ENCODE measurements at places on chromosomes 16 and 17.
A peak's percentile ranks its signal among the peaks of the same experiment; 100 is the strongest.

DNA sequence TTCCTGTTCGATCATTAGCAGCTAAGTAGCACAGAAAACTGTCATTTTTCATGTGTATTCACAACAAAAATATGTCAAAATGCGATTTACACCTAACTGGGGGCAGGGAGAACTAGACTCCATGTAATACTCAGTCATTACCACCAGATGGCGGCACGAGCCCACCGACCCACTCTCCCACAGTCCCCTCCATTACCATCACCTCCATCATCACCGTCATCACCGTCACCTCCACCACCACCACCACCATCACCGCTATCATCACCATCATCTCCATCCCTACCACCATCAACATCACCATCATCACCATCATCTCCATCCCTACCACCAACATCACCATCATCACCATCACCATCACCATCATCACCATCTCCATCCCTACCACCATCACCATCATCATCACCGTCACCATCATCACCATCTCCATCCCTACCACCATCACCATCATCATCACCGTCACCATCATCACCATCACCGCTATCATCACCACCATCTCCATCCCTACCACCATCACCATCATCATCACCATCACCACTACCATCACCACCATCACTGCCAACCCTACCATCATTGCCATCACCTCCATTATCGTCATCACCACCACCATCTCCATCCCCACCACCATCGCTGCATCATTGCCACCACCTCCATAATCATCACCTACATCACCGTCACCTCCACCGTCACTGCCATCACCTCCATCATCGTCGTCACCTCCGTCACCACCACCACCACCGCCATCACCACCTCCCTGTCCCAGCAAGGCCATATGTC is 14.4 kb downstream of the NDUFAF8 start:
- peak; percentile 73 for DNase-seq

GRCh38 chr17:17044846-17045561 is 2.7 kb downstream of the MPRIP start:
- DNase-seq = peak; percentile 28

DNA sequence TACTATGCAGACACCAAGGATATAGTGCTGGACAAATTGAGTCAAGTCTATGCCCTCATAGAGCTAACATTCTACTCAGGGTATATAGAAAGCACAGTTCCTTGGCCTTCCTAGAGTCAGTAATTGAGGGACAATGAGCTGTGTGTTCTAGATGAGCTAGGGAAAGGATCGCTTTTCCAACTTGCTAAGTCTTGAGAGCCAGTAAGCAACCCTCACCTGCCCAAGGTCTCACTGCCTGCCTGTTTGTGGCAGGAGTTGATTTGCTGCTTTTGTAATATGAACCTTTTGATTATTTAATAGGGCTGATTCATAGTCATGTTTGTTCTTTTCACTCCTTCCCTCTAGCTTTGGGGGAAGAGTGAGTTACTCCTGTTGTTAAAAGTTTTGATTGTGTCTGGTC is 6.5 kb downstream of the DDX42 start:
- DNase-seq = no peak

- peak; percentile 58 for DNase-seq
Measured at GRCh38 chr17:3558603-3559269, 1.1 kb upstream of the TRPV3 start.

- DNase-seq = no peak
Measured at GRCh38 chr17:73402466-73402865, 90.7 kb upstream of the CDC42EP4 start.

GRCh38 chr17:59038734-59039133 is 67.9 kb downstream of the TRIM37 start:
- no peak for DNase-seq

- no peak for DNase-seq
Measured at GRCh38 chr17:55390364-55390977, 31.2 kb downstream of the MMD start.

GRCh38 chr17:79365836-79366770 is 244.7 kb downstream of the RBFOX3 start:
- no peak for DNase-seq

DNA sequence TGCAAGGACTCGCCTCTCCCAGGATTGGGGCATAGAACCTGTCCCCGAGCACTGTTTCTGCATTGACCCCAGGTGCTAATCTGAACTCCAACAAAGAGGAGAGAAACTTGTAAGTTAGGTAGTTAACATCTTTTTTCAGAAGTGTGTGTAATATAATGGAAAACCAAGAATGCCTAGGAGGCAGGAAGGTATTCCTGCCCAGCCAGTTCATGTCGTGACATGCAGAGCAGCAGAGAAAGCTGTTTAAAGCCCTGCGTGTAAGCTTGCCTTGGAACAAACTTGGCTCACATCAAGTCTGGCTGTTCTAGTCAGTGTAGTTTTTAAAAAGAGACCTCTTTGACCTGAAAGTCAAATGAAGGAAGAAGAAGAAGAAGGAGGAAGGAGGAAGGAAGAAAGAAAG is 2.1 kb upstream of the GNA13 start:
- DNase-seq = no peak

DNA sequence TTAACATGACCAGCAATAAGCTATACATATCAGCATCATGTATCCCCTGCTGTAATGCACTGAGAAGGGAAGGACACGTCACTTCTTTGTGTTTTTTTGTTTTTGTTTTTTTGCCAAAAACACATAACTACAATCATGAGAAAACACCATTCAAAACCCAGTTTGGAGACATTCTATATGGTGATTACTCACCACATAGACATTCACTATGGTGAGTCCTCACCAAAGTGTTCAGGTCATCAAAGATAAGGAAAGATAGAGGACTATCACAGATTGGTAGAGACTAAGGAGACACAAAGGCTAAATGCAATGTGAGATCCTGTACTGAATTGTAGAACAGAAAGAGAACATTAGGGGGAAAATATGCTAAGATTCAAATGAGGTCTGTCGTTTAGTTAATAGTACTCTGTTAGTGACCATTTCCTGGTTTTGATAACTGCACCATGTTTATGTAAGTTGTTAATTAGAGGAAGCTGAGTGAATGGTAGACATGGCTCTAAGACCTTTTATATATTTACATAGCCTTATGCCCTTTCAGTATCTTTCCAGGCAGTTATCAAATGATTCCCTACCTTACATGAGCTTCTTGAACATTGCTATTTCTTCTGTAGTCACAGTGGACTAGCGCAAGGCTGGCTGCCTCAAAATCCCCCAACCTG is 46.6 kb downstream of the PIK3R5 start:
- no peak for DNase-seq

DNA sequence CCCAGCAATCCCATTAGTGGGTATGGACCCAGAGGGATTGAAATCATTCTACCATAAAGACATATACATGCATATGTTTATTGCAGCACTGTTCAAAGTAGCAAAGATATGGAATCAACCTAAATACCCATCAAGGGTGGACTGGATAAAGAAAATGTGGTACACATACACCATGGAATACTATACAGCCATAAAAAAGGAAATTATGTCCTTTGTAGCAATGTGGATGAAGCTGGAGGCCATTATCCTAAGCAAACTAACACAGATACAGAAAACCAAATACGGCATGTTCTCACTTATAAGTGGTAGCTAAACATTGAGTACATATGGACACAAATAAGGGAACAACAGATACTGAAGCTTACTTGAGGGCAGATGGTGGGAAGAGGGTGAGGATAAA is 2.4 kb downstream of the KRTAP2-3 start:
- no peak for DNase-seq

GRCh38 chr17:7886227-7887037 is 2.2 kb upstream of the CHD3 start:
- peak; percentile 75 for DNase-seq

GRCh38 chr17:80453998-80454556 is 22.3 kb downstream of the NPTX1 start:
- DNase-seq = no peak

DNA sequence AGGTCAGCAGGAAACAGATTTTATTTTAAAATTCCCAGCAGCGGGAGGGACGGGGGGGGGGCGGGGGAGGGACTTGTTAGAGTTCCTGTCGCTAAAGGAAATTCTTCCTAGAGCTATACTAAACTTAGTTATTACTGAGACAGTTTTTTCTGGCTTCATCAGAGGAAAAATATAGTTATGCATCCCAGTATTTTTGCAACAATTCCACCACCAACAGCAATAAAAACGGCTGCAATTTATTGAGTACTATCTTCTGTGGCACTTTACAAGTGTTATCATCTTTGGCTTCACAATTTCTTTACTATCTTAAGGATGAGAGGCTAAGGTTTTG is 6.9 kb upstream of the DHRS7B start:
- no peak for DNase-seq

DNA sequence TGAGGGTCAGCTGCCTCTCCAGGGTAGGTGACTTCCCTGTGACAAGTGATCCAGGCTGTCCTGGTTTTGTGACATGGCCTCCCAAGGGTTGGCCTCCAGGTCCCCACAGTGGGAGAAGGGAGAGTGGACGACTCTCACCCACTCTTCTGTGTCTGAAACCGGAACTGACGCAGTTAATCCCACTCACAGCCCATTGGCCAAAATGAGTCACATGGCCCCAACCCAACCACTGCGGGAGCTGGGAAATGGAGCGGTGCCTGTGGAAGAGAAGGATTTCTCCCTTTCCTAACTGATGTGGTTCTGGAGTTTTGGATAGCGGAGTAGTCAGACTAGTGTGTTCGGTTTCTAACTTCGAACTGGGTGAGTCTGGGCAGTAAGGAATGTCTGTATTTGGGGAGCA is 79.4 kb downstream of the ABCC6 start:
- no peak for DNase-seq

GRCh38 chr17:10198509-10199249 is at the start of gene GAS7:
GAS7 (minus strand) TSS chr17:10198606.
- peak; percentile 53 for DNase-seq

DNA sequence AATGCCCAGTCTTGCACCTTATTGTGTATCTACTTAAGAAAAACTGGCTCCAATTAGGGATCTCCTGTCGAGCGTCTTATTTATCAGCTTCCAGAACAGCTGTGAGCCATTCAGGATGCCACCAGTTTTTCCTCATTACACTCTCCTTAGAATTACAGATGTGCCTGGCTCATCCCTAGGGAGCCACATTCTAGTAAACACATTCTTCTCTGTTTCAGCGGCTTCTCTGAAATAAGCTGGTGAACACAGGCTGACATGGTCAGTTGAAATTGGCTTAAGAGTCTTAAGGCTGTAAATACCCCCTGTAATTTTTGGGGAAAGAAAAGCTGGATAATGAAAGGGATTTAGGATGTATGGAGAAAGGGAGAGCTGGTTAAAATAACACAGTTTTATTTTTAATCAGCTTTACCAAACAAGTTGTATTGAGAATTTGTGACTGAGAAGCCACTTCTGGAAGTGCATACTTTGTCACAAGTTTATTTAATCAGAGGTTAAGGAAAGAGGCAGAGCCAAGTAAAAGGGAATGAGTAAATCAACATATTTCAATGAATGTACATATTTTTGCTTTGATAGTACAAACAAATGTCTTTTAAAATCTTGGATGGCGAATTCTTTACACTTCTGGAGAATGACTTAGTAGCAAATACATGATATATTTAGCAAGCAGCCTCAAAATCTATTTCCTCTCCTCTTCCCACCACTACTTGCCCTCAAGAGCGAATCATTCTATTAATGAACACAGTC is 562.0 kb upstream of the GOT2 start:
- no peak for DNase-seq

DNA sequence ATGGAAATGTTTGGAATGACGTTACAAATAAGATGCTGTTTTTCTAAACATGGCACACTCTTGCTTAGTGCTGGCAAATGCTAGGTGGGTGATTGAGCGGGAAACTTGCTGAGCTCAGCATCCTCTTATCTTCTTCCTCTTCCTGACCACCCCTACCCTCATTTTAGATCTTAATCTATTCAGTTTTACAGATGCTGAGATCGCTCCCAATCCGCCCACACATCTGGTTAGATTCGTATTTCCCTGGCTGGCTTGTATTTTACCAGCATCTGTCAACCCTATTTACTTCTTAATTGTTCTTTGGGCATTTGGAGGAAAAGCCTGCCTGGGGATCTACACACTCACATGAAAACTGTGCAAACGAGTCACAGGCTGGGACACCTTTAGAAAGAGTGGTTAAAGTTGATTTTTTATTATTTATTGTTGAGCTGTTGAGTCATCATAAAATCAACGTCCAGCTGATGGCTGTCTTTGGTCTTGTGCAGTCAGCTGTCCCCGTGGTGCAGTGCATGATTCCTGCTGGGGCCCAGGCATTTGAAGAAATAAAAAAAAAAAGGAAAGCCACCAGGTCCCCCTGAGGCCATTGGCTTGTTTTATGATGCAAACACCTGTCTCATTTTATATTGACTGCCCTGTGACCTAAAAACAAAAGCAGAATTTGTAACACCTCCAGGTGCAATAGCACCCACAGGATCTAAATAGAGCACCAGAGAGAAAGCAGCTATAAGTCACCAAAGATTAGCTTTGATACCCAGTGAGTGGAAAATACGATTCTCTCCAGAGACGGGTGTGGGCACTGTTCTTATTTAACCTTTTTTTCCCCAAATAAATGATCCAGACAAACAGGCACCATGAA is 258.6 kb downstream of the HS3ST3B1 start:
- DNase-seq = no peak

DNA sequence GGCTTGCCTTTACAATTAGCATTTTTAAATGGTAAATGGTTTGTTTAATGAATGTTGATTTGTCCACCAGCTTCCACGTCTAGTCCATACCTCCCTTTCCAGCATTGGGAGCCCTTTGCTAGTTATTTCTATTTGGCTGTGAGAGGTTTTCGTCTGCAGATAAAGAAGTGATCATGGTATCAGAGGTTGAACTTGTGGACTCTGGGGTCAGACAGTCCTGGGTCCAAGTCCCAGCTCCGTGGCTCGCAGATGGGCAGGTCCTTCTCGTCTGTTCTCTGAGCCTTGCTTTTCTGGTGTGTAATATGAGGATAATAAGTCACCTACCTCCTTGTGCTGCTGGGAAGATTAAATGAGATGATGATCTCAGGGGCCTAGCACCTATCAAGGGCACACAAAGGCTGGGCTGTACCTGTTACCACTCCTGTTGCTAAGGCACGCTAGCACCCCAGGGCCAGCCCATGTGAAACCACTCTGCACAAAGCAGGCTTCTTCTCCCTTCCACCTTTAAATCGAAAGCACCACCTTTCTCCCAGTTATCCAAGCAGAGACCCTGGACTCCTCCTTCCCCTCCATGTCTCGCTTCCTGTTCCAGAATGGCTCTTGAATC is 103.9 kb downstream of the GNAO1 start:
- no peak for DNase-seq

All from CD4-positive, alpha-beta T cell treated with Interferon alpha-2 for 1 hour (primary cell).